ENCODE measurements at places on chromosomes 6 and 20. TPM values are rescaled to one million over a fixed set of nuclear protein-coding genes. Genes with fewer than 3 reads are reported as not detected.

- DNase-seq, result peak; percentile 45
Measured at GRCh38 chr6:104789770-104790190, 69.9 kb downstream of the HACE1 start.

GRCh38 chr6:84583784-84584183 is 180.6 kb downstream of the TBX18 start:
- DNase-seq, result peak; percentile 13

DNA sequence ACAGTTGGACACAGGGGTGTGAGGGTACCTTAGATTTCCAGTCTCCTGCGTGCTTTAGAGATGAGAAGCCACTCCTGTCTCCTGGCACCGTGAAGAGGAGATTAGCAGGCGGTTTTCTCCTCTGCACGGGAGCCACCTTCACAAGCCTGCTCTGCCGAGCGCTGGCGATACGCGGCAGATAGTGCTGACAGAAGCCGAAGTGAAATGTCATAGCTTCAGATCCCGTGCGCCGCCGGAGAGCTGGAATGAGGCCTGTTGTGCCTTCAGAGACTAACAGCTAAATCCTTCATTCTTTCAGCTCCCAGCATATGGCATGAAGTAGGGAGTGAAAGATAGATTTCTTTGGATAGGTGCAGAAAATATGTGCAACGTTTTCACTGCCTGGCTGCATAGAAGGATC is 371.0 kb downstream of the TAF4 start:
- no peak for DNase-seq

DNA sequence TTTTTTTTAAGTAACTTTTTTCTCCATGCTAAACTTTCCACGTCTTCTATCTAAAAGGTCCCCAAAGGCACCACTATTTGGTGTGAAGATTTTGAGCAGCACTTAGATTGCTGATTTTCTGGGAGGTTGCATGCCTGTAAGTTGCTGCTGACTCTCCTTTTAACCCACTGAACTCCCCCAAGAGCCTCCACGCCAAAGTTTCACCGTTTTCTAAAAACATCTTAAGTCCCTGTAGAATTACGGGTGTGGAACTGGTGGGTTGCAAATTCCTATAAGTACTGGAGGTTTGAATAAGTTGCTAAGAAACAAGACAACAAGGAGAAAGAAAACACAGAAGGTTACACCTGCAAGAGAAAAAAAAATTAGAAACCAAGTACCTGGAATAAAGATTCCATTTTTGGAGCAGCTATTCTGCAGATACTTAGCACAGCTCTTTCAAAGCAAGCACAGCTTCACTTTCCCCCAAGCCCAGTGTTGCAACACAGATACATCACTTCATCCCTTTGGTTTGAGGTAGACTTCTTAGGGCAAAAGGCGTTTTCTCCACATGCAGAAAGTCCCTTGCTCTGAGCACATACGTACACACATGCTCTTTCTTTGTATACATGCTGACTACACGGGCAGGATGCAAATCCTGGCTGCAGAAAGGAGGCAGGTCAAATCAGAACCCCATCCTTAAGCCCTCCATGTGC is 5.0 kb downstream of the JAG1 start:
- no peak for DNase-seq

- DNase-seq, result no peak
Measured at GRCh38 chr6:22657352-22657980, 88.1 kb downstream of the HDGFL1 start.

DNA sequence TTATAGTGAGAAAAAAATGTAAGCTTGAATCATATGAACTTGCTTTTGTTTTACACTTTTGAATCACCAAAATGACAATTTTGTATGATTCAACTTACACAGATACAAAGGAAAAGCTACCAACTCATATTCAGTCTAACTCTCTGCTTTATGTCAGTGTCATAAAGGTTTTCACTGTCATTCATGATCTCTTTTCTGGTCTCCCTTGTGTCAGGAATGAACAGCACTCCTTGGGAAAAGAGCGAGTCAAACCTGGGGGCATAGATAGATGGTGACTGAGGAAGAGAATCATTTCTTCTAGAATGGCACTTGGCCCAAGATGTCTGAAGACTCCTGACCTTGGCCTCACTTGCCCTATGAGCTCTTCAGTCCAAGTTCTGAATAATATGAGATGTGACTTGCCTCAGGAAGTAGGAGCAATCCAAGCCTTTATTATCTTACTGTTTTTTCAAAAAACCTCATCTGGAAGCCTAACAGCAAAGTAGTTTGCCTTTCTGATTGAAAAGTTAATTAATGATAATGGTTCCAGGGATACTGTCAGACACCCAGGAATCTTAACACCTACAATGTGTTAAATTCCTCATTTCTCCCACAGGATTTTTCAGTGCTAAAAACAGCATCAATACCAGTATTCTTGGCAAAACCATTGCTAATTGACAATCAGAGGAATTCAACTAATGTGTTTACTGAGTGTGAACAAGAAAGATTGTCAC is 270.0 kb upstream of the HSF2 start:
- no peak for DNase-seq

DNA sequence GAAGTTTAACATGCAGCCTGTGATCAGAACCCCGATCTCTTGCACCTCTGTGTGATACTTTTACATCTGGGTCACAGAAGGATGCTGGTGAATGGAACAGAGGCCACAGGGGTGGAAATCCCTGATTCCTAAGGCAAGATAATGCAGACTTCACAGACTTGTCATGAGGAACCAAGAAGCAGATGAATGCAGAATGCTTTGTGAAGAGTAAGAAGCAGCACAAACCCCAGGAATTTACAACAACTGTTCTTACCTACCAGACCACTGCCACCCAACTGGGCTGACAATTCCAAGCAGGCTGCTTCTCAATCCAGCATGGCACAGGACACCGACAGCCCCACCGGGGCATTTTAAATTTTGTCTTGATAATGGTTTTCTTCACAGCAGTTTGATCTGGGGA is 113.2 kb upstream of the CD93 start:
- DNase-seq, result no peak

- DNase-seq, result no peak
Measured at GRCh38 chr6:40755749-40756452, 168.7 kb upstream of the LRFN2 start.

- no peak for DNase-seq
Measured at GRCh38 chr6:54609981-54610380, 236.6 kb upstream of the FAM83B start.

GRCh38 chr6:134080171-134080795 is 27.9 kb upstream of the SLC2A12 start:
- no peak for DNase-seq

DNA sequence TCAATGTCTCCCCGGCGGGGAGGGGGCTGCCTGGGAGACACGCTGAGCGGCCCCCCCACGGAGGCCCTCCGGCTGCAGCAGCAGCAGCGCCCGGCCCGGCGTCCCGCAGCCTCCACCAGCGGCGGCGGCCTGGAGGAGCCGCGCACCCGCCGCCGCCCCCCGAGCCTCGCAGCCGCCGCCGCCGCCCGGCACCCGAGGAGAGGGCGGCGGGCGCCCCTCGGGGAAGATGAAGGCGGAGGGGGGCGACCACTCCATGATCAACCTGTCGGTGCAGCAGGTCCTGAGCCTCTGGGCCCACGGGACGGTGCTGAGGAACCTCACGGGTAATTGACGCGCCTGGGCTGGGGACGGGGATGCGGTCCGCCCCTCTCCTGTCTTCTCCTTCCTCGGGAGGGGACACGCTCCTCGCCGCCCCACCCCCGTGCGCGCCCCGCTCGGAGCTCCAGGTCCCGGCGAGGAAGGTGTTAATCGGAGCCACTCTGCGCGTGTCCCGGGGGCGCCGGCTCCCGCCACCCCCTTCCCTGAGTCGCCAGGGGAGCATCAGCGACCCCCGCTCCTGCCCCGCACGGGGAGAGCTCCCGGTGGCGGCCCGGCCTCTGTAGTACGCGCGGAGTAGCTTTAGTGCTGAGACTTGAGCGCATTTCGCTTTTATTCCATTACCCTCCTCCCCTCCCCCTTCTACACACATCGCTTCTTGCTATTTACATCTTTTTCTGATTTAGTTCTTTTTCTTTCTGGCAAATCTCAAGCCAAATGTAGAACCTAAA is 686 bp downstream of the TMEM170B start:
- DNase-seq, result no peak

DNA sequence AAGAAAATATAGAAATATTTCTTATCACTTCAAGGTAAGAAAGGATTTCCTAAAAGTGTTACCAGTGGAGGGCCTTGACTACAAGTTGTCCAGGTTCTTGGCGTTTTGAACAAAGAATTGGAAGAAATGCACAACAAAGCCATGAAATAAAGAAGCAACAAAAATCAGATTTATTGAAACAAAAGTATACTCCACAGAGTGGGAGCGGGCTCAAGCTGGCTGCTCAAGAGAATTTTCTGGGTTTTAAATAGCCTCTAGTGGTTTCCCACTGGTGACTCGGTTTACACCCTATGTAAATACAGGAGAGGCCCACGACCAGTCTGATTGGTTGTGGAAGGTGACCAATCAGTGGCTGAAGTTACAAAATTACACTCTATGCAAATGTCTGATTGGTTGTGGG is 64.2 kb downstream of the SAMD3 start:
- DNase-seq, result no peak

Gene QKI
- total RNA-seq, result 69.3 TPM

Gene LSM2
- total RNA-seq, result 44.8 TPM

Gene HLA-DRA
- total RNA-seq, result not detected

Gene AKAP12
- 7.5 TPM for total RNA-seq
